Activated CD8-positive, alpha-beta memory T cell treated with anti-CD3 and anti-CD28 coated beads for 1 hour (primary cell): ENCODE measurements at places on chromosomes 1 and 21.

- DNase-seq: no peak
Observed at GRCh38 chr1:190809312-190809711, 331.6 kb upstream of the BRINP3 start.

DNA sequence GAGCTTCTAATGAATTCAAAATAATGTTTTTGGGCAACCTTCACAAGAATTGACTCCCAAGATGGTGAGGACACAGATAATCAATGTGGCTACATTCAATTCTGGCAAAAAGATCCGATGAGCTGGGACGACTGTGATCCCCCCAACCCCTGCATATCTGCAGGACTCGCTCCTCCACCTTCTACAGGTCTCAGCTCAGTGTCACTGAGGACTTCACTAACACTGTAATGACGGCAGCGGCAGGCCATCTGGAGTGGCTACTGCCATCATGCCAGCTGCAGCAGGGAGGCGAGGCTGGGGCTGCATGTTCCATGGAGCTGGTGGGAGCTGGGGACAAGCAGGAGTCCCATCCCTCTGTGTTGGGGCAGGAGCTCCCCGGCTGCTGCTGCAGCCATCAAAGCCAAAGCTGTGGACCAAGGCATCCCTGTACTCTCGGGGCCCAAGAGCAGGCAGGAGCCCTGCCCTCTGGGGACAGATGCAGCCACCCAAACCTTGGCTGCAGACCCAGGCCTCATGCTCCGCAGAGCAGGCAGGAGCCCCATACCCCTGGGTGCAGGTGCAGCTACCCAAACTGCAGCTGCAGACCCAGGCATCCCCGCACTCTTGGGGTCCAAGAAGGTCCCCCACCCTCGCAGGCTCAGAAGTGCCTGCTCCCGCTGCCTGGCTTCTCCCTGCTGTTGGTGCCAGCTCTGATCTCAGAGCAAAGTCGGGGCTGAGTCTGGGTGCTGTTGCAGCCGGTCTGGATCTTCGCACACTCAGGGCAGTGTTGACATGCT lies 12.2 kb upstream of the DHRS3 start:
- DNase-seq: no peak

GRCh38 chr1:18854331-18855025 lies 5.0 kb downstream of the TAS1R2 start:
- no peak for DNase-seq

DNA sequence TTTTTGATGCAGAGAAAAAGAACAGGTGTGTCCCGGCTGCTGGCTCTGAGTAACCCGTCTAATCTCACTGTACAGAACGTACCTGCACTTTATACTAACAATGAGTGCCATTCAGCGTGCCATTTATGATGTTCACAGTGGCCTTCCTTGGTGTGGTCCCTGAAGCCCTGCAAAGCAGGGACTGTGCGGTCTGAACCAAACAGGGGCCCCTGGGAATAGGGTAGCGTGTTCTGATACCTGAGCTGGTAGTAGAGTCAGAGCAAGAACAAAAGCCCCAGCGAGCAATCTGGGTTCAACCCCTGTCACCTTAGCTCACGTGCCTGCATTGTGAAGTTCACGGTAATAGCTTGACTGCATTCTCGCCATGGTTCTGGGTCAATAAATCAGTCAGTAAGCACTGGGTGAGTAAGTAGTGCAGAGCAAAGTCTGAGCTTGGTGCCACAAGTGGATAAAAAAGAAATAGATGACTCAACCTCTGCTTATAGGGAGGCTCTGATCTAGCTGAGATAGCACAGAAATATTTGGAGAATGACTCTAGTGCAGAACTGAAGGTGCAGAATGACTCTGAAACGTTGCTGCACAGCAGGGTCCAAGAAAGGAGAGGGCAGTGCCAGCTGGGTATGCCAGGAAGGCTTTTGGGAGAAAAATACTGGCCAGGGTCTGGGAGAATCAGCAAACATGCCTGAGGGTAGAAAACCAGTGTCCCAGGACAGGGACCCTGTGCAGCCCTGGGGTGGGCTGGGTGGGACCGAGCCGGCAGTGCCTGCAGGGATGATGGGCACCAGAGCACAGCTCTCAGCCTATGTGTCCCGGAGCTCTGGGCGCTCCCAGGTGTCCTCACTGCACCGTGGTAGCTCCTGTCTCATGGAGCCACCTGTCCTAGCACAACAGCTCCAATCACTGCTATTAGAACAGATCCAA lies 125.9 kb downstream of the RHOU start:
- DNase-seq: no peak

- DNase-seq: no peak
Observed at GRCh38 chr1:192726820-192727504, 81.9 kb upstream of the RGS2 start.

GRCh38 chr1:78073441-78073840 lies 27.7 kb downstream of the GIPC2 start:
- DNase-seq: no peak

DNA sequence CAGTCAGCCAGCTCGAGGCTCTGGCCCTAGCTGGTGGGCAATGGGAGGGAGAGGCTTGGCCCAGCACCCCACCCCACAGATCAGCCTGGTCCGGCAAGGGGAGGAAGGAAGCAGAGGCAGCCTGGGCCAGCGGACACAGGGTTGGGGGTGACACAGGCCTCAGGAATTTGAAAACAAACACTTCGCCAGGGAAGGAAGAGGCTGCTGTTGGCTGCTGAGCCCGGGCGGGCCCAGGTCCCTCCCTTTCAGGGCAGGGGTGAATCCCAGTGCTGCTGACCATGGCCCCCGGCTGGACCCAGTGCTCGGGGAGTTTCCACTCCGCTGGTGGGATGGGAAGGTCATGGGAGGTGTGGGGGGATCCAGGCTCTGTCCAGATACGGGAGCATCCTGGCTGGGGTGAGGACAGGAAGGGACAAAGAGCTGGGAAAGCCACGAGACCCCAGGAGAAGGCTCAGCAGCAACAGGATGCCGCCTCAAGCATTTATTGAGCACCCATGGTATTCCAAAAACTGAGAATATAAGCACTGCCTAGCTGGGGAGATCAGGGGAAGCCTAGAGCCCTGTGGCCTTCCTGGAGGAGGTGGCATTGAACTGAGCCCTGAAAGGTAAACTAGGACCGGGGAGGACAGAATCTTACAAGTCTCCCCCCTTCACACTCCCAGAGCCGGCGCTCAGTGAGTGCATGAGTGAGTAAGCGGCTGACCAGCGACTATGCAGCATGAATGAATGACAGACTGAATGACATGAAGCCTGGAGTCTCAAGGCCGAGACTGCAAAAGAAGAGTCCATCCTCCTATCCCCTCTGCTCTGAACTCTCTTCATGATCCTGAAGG lies 26.2 kb upstream of the EPHA2 start:
- DNase-seq: no peak

- no peak for DNase-seq
Observed at GRCh38 chr1:115156826-115157468, 67.6 kb upstream of the TSPAN2 start.

DNA sequence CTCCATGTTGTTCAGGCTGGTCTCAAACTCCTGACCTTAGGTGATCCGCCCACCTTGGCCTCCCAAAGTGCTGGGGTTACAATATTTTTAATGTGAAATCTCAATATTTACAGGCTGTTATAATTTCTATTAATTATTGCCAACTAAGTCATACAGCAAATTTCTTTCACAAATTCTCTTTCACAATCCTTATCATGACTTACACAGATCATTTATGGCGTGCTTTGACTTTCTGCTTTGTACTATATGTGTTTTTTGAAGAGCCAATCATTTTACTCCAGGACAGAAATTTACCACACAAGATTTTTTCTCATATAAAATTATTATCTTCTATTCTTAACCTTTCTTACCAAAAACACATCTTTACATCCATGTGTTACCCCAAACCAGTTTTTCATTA lies 1729.9 kb downstream of the NCAM2 start:
- no peak for DNase-seq

DNA sequence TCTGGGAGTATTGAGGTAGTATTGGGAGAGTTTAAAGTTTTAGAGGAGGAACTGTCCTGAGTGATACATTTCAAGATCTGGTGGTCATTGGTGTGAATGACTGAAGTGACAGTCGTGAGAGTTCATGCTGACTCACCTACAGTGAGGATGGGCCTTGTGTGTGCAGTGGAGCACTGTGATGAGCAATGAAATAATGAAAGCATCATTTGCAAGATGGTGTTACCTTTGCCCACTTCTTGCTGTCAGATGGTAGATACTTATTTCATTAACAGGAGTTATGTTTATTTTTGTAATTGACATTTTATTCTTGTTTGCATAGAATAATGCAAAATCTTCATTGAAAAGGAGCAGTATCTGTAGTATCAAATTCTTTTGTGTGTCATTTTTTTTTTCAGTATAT lies 29.0 kb downstream of the POU2F1 start:
- DNase-seq: no peak

- DNase-seq: no peak
Observed at GRCh38 chr1:111202707-111203623, 2.5 kb upstream of the DENND2D start.

DNA sequence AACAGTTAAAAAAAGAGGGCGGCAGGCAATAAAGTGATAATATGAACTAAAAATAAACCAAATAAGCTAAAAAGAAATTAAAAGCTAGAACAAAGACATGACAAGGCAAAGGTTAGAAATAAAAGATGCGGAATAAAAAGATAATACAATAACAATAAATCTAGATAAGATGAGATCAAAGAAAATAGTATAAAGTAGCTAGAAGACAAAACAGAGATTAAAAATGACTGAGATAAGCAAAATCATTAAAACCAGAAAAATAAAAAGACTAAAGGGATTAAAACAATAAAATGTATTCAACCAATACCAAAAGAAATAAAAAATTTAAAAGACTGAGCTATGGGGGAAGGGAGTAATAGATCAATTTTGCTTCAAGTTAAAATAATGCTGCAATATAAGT lies 10.8 kb upstream of the SOX13 start:
- no peak for DNase-seq

- no peak for DNase-seq
Observed at GRCh38 chr1:176785056-176785455, 322.1 kb downstream of the PAPPA2 start.
